ENCODE measurements at places on chromosomes 1 and 21.

- no peak for DNase-seq
These were observed 6.1 kb upstream of the CLEC20A start for GRCh38 chr1:178502856-178503255.

DNA sequence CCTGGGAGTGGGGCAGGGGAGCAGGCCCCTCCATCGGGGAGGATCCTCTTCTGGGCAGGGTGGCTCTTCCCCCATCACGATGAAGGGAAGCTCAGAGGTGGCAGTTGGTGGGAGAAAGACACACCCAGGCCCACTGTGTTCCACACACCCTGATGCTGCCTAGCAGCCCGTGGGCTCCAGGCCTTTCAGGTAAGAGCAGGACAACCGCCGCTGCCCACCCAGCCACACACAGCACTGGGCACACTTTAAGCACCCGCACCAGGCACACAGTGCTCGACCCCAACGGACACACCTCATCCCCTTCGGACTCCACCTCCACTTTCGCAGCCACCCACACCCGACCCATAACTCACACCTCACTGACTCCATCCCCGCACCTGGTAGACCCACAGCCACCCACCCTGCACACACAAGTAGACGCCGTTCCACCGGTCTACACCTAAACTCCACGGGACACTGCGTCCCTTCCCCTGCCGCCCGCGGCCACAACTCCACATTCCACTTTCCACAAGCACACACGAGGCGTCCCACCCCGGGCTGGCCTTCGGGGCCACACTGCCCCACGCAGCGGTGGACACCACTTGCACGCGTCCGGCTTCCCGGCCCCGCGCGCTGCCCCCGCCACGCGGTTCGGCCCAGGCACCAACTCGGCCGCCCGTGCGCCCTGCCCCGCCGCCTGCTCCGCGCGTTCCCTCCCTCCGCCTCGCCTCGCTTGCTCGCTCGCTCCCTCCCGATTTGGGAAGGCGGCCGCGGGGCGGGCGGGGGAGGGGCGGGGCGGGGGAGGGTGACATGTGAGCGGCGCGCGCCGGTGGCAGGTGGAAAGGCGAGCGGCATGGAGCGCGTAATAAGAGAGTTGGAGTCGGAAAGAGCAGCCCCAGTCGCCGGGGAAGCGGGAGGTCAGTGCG lies at the start of gene KCNQ4:
Gene KCNQ4, plus strand, starts transcription at position 787 of the 905 bp plus-strand sequence. CDS start 307 bp downstream, outside the sequence.
- peak; percentile 46 for DNase-seq

DNA sequence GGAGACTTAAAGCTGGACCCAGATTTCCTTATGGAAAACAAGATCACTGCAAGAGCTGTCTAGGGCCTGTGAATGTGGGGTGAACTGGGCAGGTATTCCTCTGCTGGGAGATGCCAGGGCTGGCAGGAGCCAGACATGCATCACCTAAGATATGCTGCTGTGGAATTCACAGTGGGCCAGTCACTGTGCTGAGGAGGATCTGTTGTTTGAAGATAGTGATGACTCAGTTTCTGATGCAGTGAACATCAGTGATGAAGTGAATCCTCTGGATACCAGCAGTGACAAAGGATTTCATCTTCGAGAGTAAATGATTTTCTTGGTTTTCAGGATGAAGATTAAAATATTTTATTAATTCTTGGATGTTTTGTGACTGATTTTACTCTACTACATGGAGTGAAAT lies 29.9 kb upstream of the CAMSAP2 start:
- DNase-seq, result no peak

GRCh38 chr1:41241354-41241748 lies 755 bp downstream of the SCMH1 start:
- peak; percentile 35 for DNase-seq

DNA sequence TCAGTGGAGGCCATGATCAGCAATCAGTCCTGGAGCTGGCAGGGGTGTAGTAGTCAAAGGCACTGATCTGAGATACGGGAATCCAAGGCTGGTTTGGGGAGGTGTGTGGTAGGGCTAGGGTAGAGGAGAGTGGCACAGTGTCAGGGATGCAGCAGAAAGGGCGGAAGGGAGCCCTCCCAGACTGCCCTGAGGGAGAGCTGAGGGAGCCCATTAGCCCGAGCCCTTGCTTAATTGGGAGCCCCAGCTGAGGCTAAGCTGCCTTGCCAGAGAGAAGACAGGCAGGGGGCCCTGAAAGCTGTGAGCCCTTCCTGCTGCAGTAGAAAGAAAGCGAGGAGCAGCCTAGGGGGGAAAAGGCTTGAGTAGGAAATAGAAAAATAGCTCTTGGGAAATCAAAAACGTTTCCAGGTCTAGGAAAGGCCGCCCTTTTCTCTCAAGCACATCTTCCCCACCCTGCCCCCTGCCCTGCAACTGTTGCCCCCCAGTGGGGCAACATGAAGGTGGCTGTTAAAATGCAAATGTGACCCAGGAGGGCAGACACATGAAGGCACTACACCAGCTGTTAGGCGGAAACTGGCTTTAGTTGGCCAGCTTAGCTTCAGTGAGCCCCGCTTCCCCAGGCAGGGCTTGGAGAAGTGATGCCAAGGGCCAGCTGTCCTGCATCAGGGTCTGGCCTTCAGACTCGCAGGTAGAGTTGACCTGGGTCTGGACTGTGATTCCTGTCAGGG lies 106.2 kb downstream of the UCK2 start:
- no peak for DNase-seq

GRCh38 chr1:84947536-84948410 lies 49.1 kb downstream of the MCOLN2 start:
- DNase-seq, result no peak

- DNase-seq, result no peak
These were observed 5.9 kb upstream of the NID1 start for GRCh38 chr1:236070753-236071152.

Data from WERI-Rb-1 (cell line).